Smooth muscle cell of the coronary artery (primary cell): ENCODE measurements at places on chromosomes 7 and 10. TPM values are rescaled to one million over a fixed set of nuclear protein-coding genes. Genes with fewer than 3 reads are reported as not detected.

KIF11 gene
- 1.2 and 6.5 TPM in 2 replicates for total RNA-seq

CPVL gene
- 0.08 and 1.9 TPM in 2 replicates for total RNA-seq

LIPN gene
- not detected in 2 replicates for total RNA-seq

ZNF37A gene
- total RNA-seq = 7.2 and 27.0 TPM in 2 replicates

MEOX2 gene
- under 0.01 and 1.5 TPM in 2 replicates for total RNA-seq

PON1 gene
- not detected in 2 replicates for total RNA-seq

ITGA8 gene
- 1.5 and 17.6 TPM in 2 replicates for total RNA-seq

ZP3 gene
- 1.4 and 2.2 TPM in 2 replicates for total RNA-seq

MRPS17 gene
- total RNA-seq = 6.7 and 15.7 TPM in 2 replicates

SP8 gene
- total RNA-seq = not detected in 2 replicates

ZCCHC24 gene
- 16.7 and 17.6 TPM in 2 replicates for total RNA-seq

GRID2IP gene
- total RNA-seq = not detected in 2 replicates

NPSR1 gene
- not detected in 2 replicates for total RNA-seq

PARP12 gene
- total RNA-seq = 13.7 and 18.4 TPM in 2 replicates

KLF14 gene
- not detected in 2 replicates for total RNA-seq

FXYD4 gene
- total RNA-seq = not detected in 2 replicates

DRGX gene
- total RNA-seq = not detected in 2 replicates

PRLHR gene
- total RNA-seq = not detected in 2 replicates

SFRP4 gene
- 65.8 and 137 TPM in 2 replicates for total RNA-seq

MGAM2 gene
- total RNA-seq = not detected in 2 replicates

ANKMY2 gene
- 17.8 and 19.2 TPM in 2 replicates for total RNA-seq

TFEC gene
- total RNA-seq = under 0.01 and 0.12 TPM in 2 replicates

PCGF5 gene
- total RNA-seq = 13.2 and 50.4 TPM in 2 replicates

FAM237B gene
- total RNA-seq = not detected in 2 replicates

ADRA2A gene
- total RNA-seq = 2.9 TPM in 1 of 2 replicates, not detected in the other

TFR2 gene
- under 0.01 and 0.08 TPM in 2 replicates for total RNA-seq

FAM171A1 gene
- total RNA-seq = 10.1 and 15.9 TPM in 2 replicates

TRIM24 gene
- total RNA-seq = 3.6 and 4.2 TPM in 2 replicates

STEAP1 gene
- total RNA-seq = 8.9 and 53.9 TPM in 2 replicates

STAG3 gene
- 0.30 and 1.4 TPM in 2 replicates for total RNA-seq

PRSS37 gene
- total RNA-seq = not detected in 2 replicates
